ENCODE measurements at places on chromosomes 2 and 18.

GRCh38 chr18:62379051-62379450, 53.9 kb downstream of the TNFRSF11A start:
- peak; percentile 11 for DNase-seq

DNA sequence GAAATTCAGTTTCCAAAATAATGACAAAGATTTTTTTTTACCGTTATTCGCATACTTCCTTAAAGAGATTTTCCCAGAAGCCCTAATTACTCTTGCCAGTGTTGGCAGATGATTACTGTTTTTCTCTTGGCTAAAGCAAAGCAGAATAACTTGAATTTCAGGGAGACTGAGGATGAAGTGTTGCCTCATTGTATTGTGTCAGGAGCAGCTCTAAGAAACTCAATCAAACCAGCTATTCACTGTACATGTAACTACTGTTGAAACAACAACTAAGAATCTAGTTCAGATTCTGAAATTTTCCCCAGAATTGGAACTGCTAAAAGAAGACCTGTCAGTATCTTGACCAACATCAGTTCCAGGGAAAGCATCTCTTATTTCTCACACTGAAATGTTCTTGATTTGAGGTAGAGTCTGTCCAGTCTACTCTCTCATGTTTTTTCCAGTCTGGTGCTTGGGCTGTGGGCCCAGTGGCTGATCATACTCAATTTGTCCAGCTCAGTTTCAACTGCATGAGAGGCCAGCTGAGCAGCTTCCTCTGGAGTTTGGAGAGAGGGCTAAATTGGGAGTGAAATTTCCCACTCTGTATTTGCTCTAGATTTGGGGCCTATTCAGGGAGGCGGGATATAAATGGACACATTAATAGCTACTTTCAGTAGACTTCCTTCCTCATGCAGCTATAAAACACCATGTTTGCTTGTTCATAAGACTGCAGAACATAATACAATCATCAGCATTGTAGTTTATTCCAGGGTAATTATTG, 78.5 kb downstream of the PPP1R1C start:
- DNase-seq = no peak

DNA sequence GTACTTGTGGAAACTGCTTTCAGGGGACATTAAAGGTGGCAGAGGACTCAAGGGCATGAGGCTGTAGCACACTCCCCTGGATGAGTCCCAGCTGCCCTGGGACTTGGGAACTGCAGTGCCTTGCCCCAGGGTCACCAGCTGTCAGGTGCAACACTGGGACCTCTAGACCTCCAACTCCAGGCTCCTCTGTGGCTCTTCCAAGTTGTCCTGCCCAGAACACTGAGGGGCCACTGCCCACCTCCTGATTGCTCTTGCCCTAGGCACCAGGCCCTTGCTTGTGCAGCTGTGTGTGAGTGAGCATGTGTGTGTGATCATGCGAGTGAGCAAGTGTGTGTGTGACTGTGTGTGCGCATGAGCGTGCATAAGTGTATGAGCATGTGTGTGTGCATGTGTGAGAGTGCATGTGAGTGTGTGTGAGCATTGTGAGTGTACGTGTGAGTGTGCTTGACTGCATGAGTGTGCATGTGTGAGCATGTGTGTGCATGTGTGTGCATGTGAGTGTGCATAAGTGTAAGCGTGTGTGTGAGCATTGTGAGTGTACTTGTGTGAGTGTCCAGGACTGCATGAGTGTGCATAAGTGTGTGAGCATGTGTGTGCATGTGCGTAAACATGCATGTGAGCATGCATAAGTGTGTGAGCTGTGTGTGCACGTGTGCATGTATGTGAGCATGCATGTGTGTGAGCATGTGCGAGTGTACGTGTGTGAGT, 301.5 kb downstream of the NDUFA10 start:
- DNase-seq = no peak

GRCh38 chr2:122001441-122001874, 246.0 kb downstream of the TSN start:
- peak; percentile 75 for DNase-seq

GRCh38 chr2:30702694-30703093, 104.6 kb downstream of the CAPN13 start:
- DNase-seq = no peak

GRCh38 chr18:8462651-8463185, 146.5 kb upstream of the RAB12 start:
- DNase-seq = no peak

All from renal cortical epithelial cell (primary cell).